CD14-positive monocyte (primary cell): ENCODE measurements at places on chromosomes 2 and 18. TPM values are rescaled to one million over a fixed set of nuclear protein-coding genes. Genes with fewer than 3 reads are reported as not detected.

DNA sequence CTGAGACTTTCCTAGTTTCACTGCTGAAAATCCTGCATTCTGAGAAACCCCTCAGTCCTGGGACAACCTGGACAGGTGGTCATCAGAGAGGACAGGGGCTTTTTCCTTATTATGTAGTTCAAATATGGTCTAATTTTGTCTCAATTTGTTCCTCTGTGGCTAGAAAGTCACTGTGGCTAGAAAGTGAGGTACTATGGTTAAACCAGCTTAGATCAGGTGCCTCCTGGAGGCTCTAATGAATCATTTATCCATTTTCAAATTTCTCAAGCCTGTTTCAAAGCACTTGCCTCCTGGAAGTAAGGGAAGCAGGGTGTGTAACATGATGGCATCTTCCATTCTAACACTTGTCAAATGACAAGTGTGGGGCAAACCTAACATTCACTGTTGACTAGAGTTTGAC, 326.8 kb downstream of the PIK3C3 start:
- H3K36me3 ChIP-seq, result no peaks in the 10 kb centered on the region
- H3K4me3 ChIP-seq, result no peak overlapping the region
- H3K27me3 ChIP-seq, result no peaks in the 10 kb centered on the region
- no peaks in the 10 kb centered on the region for H3K4me1 ChIP-seq

DNA sequence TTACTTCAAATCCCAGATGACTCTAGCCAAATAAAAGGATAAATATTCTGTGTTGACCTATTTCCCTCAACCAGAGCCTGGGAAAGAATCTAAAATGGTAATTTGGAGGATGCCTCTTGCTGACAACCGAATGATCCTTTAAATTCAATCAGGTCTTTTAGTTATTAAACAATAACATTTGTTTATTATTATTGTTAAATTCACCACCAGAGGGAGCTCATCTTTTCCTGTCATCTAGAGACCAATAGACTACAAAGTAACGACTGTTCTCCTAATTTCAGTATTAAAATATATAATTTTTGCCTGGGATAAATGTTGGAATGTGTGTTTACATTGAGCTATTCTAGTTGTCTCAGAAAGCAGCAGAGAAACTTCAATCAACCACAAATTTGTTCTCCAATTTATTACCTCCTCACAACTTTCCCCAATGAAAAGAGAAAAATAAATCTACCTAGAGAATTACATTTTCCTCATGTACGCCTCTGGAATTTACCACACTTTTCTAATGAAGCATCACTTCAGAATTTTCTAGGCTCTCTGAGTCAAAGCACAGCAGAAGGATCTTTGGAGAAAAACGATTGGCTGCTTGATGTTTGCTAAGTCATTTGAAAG, 142.7 kb downstream of the SCG2 start:
- no peaks in the 10 kb centered on the region for H3K36me3 ChIP-seq
- H3K27me3 ChIP-seq, result no peaks in the 10 kb centered on the region
- DNase-seq, result peak; percentile 29
- peaks cover 50% of the 10 kb centered on the region for H3K4me1 ChIP-seq
- no peak overlapping the region for H3K4me3 ChIP-seq

DNA sequence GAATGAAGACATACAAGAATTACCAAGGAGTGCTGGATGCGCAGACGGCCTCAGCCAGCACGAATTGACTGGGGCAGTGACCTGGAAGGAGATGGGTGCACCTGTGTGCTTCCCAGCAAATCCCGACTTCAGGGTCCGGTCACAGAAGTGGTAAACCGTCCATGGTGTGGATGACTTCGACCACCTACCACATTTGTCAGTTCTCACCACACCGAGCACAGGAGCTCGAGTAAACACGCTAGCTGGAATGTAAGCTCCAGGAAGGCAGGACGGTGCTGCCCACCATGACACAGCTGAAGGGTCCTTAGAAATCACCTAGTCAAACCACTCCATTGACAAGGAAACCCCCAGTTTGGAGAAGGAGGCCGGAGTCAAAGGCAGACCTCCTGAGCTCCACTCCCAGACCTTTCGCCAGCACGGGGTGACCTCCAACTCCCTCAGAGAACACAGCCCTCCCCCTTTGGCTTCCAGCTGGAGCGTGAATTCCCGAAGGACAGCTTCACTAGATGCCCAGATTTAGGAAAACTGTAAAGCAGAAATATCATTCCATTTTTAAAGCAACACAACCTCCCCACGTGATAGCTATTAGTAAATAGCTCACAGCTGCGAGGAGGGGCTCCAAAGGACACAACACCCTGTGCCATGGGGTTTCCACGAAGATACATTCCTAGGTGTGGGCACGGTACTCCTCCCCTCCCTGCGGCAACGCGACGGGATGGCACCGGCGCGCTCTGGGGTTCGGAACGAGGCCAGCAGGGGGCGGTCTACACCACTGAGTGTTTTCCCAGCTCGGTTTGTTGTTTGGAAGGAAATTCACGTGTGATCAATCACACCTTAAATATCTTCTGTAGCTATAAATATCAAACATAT, 34.1 kb upstream of the GNAL start:
- no peaks in the 10 kb centered on the region for H3K27me3 ChIP-seq
- no peak overlapping the region for H3K4me3 ChIP-seq
- no peak overlapping the region for H3K27ac ChIP-seq
- H3K4me1 ChIP-seq, result no peaks in the 10 kb centered on the region
- H3K36me3 ChIP-seq, result no peaks in the 10 kb centered on the region
- peak; percentile 15 for DNase-seq

INPP4A gene
- polyA plus RNA-seq, result 50.6 and 52.4 TPM in 2 replicates

- peak; percentile 11 for DNase-seq
- H3K36me3 ChIP-seq, result no peaks in the 10 kb centered on the region
- H3K4me3 ChIP-seq, result peak overlapping the region; percentile 4
- peaks cover 34% of the 10 kb centered on the region for H3K4me1 ChIP-seq
- H3K27me3 ChIP-seq, result no peaks in the 10 kb centered on the region
Observed at GRCh38 chr2:219109471-219109870, 48.8 kb upstream of the IHH start.

NEMP2 gene
- 1.5 TPM for polyA plus RNA-seq

FBXO41 gene
- polyA plus RNA-seq, result 16.8 and 17.1 TPM in 2 replicates

DNA sequence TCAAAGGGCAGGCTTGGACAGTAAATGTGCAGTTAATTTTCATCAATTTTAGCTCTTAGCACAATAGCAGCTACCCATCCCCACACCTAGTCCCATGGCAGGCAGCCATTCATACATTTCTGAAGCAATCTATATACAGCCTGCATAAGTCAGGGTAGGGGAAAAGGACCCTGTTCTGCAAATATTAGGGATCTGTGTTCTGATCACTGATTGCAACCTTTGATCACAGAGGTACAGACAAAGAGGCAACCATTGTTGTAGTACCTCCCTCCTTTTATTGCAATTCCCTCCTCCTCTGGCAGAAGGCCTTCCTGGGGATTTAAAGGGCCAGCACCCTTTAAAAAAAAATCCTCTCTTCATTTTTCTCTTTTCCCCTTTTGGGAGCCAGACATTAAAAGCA, 58.3 kb downstream of the KANSL1L start:
- H3K27ac ChIP-seq, result no peak overlapping the region
- no peaks in the 10 kb centered on the region for H3K4me1 ChIP-seq
- no peak overlapping the region for H3K4me3 ChIP-seq
- no peak for DNase-seq

GRCh38 chr2:148614322-148615049, 30.1 kb upstream of the EPC2 start:
- no peaks in the 10 kb centered on the region for H3K36me3 ChIP-seq
- H3K4me1 ChIP-seq, result peaks cover 24% of the 10 kb centered on the region
- no peaks in the 10 kb centered on the region for H3K27me3 ChIP-seq
- H3K4me3 ChIP-seq, result no peak overlapping the region

TUBA3E gene
- not detected for polyA plus RNA-seq

GRCh38 chr2:106667478-106668070, 180.4 kb downstream of the CD8B2 start:
- no peak overlapping the region for H3K4me3 ChIP-seq
- no peak overlapping the region for H3K27ac ChIP-seq
- no peaks in the 10 kb centered on the region for H3K27me3 ChIP-seq
- H3K36me3 ChIP-seq, result no peaks in the 10 kb centered on the region
- DNase-seq, result no peak

GRCh38 chr2:213167271-213167930, 16.0 kb upstream of the IKZF2 start:
- DNase-seq, result no peak
- H3K4me3 ChIP-seq, result no peak overlapping the region
- no peaks in the 10 kb centered on the region for H3K4me1 ChIP-seq
- no peaks in the 10 kb centered on the region for H3K27me3 ChIP-seq

DNA sequence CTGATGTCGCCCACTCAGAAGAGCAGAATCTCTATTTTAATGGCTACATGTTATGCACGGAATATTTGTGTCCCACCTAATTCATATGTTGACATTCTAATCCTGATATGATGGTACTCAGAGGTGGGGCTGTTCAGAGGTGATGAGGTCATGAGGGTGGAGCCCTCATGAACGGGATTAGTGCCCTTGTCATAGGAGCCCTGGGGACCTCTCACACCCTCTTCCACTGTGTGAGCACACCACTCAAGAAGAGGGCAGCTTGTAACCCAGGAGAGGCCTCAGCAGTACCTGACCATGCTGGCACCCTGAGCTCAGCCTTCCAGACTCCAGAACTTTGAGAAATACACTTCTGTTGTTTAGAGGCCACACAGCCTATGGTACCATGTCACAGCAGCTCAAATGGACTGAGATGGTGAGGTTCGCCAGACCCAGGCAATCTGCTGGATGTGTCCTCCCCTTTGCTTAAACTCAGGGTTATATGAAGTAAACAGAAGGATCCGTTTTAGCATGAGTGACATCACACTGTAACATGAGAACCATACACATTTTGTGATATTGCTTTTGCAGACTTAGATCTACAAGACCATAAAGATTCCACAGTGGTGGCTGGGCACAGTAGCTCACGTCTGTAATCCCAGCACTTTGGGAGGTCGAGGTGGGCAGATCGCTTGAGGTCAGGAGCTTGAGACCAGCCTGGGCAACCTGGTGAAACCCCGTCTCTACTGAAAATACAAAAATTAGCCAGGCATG, 48.7 kb downstream of the ATOH8 start:
- H3K27ac ChIP-seq, result no peak overlapping the region
- no peak for DNase-seq
- no peaks in the 10 kb centered on the region for H3K36me3 ChIP-seq
- no peaks in the 10 kb centered on the region for H3K27me3 ChIP-seq
- peaks cover 4% of the 10 kb centered on the region for H3K4me1 ChIP-seq

MRO gene
- not detected for polyA plus RNA-seq

GRCh38 chr2:132998221-132998620, 328.2 kb upstream of the LYPD1 start:
- no peaks in the 10 kb centered on the region for H3K36me3 ChIP-seq
- H3K4me1 ChIP-seq, result no peaks in the 10 kb centered on the region
- H3K4me3 ChIP-seq, result no peak overlapping the region
- no peak overlapping the region for H3K27ac ChIP-seq
- H3K27me3 ChIP-seq, result no peaks in the 10 kb centered on the region

DNA sequence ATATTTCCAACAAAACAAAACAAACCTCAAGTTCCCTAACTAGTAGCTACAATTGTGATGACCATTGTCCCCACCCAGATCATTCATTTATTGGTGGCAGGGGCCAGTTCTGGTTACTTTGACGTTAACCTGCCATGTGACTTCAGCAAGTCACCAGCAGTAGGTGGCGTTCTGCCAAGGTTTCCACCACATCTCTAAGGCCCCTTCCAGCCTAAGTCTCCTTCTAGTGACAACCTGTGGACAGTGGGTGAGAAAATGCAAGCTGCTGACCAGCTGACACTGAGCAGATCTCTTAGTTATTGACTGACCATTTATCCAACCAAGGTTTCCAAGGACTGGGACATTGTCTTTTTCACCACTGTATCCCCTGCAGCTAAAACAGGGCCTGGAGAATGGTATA, 98.4 kb downstream of the GPR39 start:
- DNase-seq, result no peak
- H3K4me1 ChIP-seq, result no peaks in the 10 kb centered on the region
- H3K27ac ChIP-seq, result no peak overlapping the region
- no peaks in the 10 kb centered on the region for H3K36me3 ChIP-seq
- H3K4me3 ChIP-seq, result no peak overlapping the region

DNA sequence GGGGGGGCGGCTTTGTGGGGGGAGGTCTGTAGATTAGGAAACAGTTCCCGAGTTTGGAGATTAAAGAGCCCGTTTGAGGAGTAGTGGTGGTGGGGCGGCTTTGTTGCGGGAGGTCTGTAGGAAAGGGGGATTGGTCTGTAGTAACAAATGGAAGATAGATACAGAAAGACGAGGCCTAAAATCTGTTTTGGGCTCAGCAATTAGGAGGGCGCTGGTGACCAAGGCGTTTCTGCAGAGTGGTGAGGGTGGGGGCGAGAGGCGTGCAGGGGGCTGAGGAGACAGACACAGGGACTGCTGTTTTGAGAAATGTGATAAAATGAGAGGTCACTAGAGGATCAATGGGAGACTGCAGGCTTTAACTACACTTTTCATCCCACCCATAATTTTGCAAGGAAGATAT, 1.6 kb upstream of the ADNP2 start:
- DNase-seq, result no peak
- no peaks in the 10 kb centered on the region for H3K36me3 ChIP-seq
- H3K27me3 ChIP-seq, result no peaks in the 10 kb centered on the region
- H3K27ac ChIP-seq, result no peak overlapping the region
- no peak overlapping the region for H3K4me3 ChIP-seq

DNA sequence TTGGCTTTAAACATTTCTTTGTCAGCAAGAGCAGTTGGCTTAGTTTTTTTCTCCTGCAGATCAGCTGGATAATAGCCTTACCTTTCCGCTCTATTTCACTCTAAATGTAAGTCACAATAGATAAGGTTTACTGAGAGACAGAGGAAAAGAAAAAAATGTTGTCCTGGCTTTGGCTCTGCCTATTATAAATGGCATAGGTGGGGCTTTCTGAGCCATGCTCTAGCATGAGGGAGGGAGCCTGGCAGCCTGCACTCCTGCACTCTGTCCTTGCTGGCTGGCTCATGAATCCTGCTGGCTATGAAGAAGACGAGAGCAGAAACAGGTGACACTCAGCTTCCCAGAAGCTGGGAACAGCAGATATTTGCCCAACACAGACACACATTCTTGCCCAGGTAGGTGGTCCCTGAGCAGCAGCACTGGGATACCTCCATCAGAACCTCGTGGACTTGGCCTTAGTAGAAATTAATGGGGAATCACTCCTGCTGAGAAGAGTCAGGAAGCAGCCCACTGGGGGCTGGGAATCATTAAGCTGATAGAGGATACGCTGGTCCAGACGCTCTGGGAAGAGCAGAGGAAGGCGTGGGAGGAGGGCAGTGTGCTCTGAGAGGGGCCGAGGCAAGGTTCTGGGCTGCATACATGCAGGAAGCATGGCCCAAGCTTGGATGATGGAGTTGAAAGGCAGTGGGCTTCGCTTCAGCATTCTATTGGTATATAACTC, 514.4 kb upstream of the HS6ST1 start:
- H3K4me3 ChIP-seq, result no peak overlapping the region
- H3K27me3 ChIP-seq, result no peaks in the 10 kb centered on the region
- no peaks in the 10 kb centered on the region for H3K36me3 ChIP-seq
- no peak overlapping the region for H3K27ac ChIP-seq

IMP4 gene
- 58.5 TPM for polyA plus RNA-seq

GRCh38 chr2:200869014-200869413, 4.6 kb upstream of the CLK1 start:
- H3K27ac ChIP-seq, result no peak overlapping the region
- no peak overlapping the region for H3K4me3 ChIP-seq
- peaks cover 28% of the 10 kb centered on the region for H3K4me1 ChIP-seq
- DNase-seq, result no peak
- H3K27me3 ChIP-seq, result no peaks in the 10 kb centered on the region

GRCh38 chr2:69434753-69435152, 2.5 kb downstream of the NFU1 start:
- H3K36me3 ChIP-seq, result peaks cover 13% of the 10 kb centered on the region
- peaks cover 31% of the 10 kb centered on the region for H3K4me1 ChIP-seq
- no peak for DNase-seq
- no peaks in the 10 kb centered on the region for H3K27me3 ChIP-seq
- H3K27ac ChIP-seq, result no peak overlapping the region

GRCh38 chr2:128622371-128622770, 303.7 kb upstream of the HS6ST1 start:
- H3K36me3 ChIP-seq, result no peaks in the 10 kb centered on the region
- peak overlapping the region; percentile 71 for H3K27ac ChIP-seq
- H3K27me3 ChIP-seq, result no peaks in the 10 kb centered on the region
- peak; percentile 60 for DNase-seq
